ENCODE measurements at places on chromosomes 1 and 21. TPM values are rescaled to one million over a fixed set of nuclear protein-coding genes. Genes with fewer than 3 reads are reported as not detected.

ERICH3 gene
- 0.29 TPM for total RNA-seq

LORICRIN gene
- not detected for total RNA-seq

RGSL1 gene
- total RNA-seq = not detected

HHIPL2 gene
- 20.9 TPM for total RNA-seq

TRAPPC10 gene
- total RNA-seq = 16.5 TPM

MSH4 gene
- not detected for total RNA-seq

ARV1 gene
- total RNA-seq = 35.8 TPM

S100A9 gene
- 0.74 TPM for total RNA-seq

PLA2G5 gene
- not detected for total RNA-seq

CASQ2 gene
- total RNA-seq = not detected

KIF21B gene
- 2.4 TPM for total RNA-seq

PRAMEF14 gene
- not detected for total RNA-seq

FAM151A gene
- total RNA-seq = not detected

XCL1 gene
- total RNA-seq = not detected

AJAP1 gene
- 6.1 TPM for total RNA-seq

ITLN2 gene
- not detected for total RNA-seq

B3GALT2 gene
- total RNA-seq = 0.99 TPM

SLAMF7 gene
- total RNA-seq = 1.8 TPM

GALNT2 gene
- 40.9 TPM for total RNA-seq

MDM4 gene
- 5.9 TPM for total RNA-seq

PIK3R3 gene
- total RNA-seq = 14.9 TPM

LRRC3 gene
- 0.37 TPM for total RNA-seq

BATF3 gene
- 6.5 TPM for total RNA-seq

OR2T29 gene
- total RNA-seq = not detected

PDPN gene
- 3.6 TPM for total RNA-seq

ATP1A2 gene
- not detected for total RNA-seq

MATN1 gene
- 0.06 TPM for total RNA-seq

ITGB2 gene
- total RNA-seq = 1.9 TPM

NR5A2 gene
- 0.06 TPM for total RNA-seq

BMP8B gene
- total RNA-seq = 0.08 TPM

GATAD2B gene
- total RNA-seq = 7.2 TPM

CLIC6 gene
- not detected for total RNA-seq

JAM2 gene
- 3.1 TPM for total RNA-seq

LAX1 gene
- not detected for total RNA-seq

UBIAD1 gene
- 9.9 TPM for total RNA-seq

PRAMEF26 gene
- total RNA-seq = not detected

TNNI3K gene
- total RNA-seq = not detected

SMG5 gene
- total RNA-seq = 45.9 TPM

KIAA1614 gene
- total RNA-seq = not detected

SPRR4 gene
- total RNA-seq = not detected

GABRD gene
- total RNA-seq = 2.1 TPM

FCRL4 gene
- not detected for total RNA-seq

All from H4 (cell line).